ENCODE measurements at places on chromosomes 7 and 10.

- DNase-seq, result no peak
Observed at GRCh38 chr10:101771380-101771779, 4.5 kb downstream of the FGF8 start.

DNA sequence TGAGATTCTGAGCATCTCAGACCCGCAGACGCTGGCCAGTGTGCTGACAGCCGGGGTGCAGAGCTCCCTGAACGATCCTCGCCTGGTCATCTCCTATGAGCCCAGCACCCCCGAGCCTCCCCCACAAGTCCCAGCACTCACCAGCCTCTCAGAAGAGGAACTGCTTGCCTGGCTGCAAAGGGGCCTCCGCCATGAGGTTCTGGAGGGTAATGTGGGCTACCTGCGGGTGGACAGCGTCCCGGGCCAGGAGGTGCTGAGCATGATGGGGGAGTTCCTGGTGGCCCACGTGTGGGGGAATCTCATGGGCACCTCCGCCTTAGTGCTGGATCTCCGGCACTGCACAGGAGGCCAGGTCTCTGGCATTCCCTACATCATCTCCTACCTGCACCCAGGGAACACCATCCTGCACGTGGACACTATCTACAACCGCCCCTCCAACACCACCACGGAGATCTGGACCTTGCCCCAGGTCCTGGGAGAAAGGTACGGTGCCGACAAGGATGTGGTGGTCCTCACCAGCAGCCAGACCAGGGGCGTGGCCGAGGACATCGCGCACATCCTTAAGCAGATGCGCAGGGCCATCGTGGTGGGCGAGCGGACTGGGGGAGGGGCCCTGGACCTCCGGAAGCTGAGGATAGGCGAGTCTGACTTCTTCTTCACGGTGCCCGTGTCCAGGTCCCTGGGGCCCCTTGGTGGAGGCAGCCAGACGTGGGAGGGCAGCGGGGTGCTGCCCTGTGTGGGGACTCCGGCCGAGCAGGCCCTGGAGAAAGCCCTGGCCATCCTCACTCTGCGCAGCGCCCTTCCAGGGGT lies 703 bp downstream of the RBP3 start:
- no peak for DNase-seq

DNA sequence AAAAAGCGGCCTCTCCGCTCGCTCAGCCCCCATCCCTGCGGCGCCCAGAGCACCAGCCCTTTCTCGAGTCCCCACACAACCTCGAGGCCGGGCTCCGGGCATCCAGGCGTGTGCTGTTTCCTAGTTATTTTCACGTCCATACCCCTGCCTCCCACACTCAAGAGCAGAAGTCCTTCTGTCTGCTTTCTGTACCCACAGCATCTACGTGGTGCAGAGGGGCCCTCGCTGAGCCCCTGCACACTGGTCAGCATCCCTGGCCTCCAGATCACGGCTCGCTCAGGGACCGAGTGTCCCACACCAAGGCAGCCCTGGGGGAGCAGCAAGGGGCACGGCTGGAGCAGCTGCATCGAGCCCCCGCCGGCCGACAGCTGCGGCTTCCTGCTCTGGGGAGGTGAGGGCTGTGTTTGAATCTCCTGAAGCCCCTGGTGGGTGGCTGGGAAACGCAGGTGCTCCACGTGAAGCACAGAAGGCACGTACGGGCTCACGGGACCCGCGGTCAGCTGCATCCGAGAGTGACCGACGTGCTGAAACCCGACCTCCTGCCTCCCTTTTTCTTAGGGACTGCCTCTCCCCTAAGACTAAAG lies 333.1 kb downstream of the DNAJB6 start:
- no peak for DNase-seq

DNA sequence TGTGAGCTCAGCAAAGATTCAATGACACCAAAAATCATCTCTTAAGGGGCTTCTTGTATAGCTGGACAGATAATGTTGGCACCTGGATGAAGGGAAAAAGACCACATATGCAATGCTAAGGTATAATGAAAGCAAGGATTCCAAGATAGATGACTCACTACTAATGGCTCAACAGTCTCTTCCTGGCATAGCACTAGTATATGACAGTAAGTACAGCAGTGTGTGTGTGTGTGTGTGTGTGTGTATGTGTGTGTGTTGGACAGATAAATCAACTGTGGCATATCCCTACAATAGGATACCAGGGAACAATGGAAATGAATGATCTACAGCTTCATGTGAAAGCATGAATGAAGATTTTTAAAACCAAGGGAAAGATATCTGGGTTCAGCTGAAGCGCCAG lies 257.1 kb downstream of the SFMBT2 start:
- no peak for DNase-seq

DNA sequence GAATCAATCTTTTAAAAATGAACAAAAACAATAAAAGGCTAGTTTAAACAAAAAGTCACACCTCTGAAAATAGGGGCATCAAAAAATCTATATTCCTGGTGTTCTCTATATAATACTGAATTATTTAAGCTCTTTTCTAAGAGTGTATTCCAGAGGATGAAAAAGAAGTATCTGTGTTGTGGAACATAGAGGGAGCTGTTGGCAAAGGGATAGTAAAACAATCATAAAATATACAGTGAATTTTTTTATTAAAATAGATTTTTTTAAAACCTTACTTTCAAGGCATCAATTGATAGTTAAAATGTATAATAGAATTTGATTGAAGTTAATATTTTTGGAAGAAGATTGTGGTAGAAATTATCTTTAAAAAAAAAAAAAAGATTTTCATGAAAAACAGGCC lies 1409.1 kb upstream of the CELF2 start:
- no peak for DNase-seq
